Daoy (cell line): ENCODE measurements at places on chromosomes 11 and 22. TPM values are rescaled to one million over a fixed set of nuclear protein-coding genes. Genes with fewer than 3 reads are reported as not detected.

- peak; percentile 13 for DNase-seq
Observed at GRCh38 chr11:10459029-10459970, 4.2 kb downstream of the AMPD3 start.

EXPH5 gene
- total RNA-seq: 1.5 and 1.8 TPM in 2 replicates

GRCh38 chr22:28670161-28670560 lies 9.5 kb downstream of the TTC28 start:
- no peak for DNase-seq

ZDHHC24 gene
- total RNA-seq: 8.7 and 10.6 TPM in 2 replicates

DNA sequence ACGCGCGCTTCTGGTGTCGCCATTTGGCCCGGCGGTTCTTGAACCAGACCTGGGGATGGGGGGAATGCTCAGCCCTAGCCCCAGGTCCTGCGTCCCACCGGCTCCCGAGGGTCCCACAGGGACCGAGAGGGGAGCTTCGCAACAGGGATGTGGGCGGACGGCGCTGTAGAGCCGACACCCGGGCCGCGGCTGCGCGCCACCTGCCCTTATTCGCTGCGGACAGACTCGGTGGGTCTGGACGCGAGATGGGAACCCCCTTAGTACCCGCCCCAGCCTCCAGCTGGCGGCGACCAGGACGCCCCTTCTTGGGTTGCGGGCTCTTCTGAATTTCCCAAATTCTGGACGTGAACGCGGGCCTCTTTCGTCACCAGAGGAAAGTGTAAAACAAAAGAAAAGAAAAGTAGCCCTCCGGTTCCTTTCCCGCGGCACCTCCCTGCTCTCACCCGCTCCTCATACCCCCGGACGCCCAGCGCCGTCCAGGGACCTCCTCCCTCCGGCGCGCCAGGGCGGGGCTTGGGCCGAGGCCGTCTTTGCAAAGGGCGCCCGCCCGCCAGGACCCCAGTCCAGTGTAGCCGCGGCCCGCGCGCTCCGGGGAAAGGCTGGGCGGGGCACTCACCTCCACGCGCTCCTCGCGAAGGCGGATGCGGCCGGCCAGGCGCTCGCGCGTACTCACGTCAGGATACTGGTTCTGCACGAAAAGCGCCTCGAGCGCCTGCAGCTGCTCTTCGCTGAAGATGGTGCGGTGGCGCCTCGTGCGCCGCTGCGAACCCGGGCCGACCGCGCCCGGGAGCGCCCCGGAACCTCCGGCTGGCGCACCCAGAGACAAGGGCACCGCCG lies 827 bp downstream of the GSC2 start:
- DNase-seq: no peak

- DNase-seq: no peak
Observed at GRCh38 chr11:46604796-46605195, 11.0 kb upstream of the AMBRA1 start.
